Immature natural killer cell (primary cell): ENCODE measurements at places on chromosomes 6 and 20.

DNA sequence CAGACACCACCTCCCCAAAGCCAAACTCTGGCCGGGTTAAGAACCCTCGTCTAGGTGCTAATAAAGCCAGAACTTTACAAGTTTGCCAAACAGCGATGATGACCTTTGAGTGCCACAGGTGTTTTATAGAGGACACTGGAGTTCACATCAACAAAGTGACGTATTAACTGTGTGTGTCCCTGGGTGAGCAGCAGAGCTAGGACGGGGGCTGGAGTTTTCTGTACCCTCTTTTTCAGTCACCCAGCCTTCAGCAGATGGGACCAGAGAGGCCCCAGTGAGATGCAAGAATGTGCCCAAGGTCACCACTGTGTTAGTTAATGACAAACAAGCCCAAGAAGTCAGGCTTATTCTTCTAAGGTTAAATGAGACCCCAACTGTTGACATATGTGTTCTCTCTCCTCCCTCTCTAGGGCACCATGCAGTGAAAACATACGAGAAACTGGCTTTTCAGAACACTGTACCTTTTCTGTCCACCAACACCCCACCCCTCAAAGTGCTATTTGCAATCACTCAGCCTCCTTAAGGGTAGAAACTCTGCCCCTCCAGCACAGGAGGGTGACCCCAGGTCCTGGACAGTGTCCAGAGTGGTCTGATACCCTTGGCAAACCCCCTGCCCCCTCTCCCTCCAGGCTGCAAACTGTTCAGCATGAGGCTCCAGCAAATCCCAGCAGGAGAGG is 5.2 kb downstream of the SDC4 start:
- no peak for DNase-seq

- DNase-seq, result no peak
Observed at GRCh38 chr6:107550241-107550840, 60.4 kb downstream of the SOBP start.

GRCh38 chr20:51204794-51205193 is 181.9 kb upstream of the KCNG1 start:
- DNase-seq, result no peak

GRCh38 chr20:25148181-25148981 is 47.1 kb upstream of the ENTPD6 start:
- DNase-seq, result peak; percentile 25

- DNase-seq, result no peak
Observed at GRCh38 chr6:7903673-7904072, 6.9 kb downstream of the TXNDC5 start.

DNA sequence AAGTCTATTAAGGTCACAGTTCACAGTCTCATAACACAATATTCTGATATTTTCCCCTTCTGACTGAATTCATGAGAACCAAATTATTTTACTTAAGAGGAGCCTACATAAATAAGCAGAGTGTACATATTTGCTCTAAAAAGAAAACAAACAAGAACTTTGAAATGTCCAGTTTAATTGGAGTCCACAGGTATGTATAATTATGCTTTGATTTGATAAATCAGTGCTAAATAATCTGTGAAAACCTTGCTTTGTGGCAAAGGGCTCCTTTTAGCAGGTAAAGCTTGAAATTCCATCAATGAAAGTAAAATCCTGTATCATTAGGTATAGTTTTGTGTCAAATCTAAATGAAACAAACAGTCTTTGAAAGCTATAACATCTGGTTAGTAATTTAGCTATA is 69.4 kb downstream of the ADGRB3 start:
- DNase-seq, result no peak

GRCh38 chr6:150751296-150751695 is 114.2 kb upstream of the MTHFD1L start:
- no peak for DNase-seq

DNA sequence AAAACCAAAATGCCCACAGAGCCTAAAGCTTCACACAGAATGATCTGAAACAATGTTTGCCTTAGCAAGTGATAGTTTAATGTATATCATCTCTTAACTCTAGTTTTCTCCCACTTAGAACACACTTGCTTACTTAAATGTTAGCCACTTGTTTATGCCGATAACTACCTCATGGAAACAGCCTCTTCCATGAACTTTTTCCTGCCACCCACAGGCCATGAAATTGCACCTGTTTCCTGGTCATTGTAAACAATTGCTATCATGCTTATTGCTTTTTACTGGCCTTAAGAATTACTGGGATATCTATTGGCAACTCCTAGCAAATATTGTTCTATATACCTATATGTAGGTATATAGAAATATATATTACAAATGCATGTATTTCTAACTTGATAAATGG is 231.1 kb downstream of the HDGFL1 start:
- no peak for DNase-seq

- no peak for DNase-seq
Observed at GRCh38 chr20:32796981-32797451, 22.7 kb upstream of the MAPRE1 start.

DNA sequence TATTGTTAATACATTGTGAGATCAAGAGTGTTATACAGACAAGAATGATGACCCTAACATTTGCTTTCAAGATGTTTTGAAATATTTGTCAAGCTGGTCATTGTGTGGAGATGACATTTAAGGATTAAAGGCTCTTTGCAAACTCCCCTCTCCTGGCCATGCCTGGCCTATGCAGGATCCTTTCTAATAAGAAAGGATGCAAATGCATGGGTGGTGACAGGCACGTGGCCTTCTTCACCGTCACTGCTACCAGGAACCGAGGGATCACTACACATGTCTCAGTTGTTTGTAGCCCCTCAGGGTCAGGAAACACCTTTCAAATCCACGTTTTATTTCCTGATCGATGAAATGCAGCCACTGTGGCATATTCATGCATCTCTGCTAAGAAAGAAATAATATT is 419.7 kb downstream of the PRKN start:
- no peak for DNase-seq

DNA sequence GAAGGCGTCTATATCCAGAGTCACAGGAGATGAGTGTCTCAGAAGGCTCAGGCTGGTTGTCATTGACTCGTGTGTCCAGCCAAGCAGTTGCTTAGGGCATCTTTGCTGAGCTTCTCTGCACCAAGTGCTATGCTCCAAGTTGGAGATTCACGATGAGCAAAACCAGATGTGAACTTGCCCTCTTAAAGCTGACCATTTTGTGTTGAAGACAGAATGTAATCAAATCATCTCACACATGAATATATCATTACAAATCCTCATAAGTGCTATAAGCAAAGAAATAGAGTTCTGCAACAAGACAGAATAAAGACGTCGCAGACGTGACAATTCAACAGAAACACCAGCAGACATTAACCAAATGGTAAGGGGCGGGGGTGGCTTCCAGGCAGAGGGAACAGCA is 103.9 kb downstream of the ALDH8A1 start:
- no peak for DNase-seq

GRCh38 chr6:53041356-53041755 is 23.8 kb upstream of the FBXO9 start:
- DNase-seq, result no peak

DNA sequence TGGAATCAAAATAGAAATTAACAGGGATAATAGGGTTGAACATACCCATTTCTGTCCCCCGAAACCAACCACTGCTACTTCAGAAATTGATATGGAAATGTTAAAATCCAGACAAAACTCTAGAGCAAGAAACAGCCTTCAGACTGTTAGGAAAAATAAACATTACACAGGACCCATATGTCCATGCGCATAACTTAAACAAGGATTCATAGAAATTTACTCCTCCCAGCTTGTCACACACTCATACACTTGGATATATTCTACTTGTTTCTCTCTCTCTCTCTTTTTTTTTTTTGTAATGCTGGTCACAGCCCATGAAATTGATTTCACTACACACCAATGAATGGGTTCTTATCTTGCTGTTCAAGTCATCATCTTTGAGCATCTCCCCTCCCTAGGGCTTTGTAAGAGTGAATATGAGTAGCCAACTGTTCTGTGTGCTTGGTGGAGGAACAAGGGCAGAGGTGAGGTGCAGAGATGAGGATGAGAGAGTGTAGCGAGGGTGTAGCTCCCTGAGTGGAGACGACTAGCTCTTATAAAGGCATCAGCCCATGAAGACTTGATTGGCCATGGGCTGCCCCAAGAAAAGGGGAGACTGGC is 61.8 kb upstream of the MLN start:
- no peak for DNase-seq

DNA sequence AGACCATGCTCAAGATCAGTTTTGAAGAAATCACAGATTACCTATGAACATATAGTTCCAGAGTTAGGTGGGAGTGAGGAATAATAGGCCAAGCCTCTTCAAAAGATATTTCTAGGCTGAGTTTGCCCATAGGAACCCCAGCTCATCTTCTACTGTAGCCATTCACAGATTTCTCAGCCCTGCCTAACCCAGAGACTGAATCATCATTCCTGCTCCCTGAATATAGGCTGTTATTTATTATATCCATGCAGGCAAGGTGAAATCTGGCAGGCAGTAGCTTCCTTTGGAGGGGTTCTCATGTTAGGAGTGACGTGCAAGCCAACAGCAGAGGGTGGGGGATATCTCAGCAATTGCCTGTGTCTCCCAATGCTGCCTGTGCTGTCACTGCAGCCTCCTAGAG is 25.6 kb upstream of the ADGRF4 start:
- no peak for DNase-seq

DNA sequence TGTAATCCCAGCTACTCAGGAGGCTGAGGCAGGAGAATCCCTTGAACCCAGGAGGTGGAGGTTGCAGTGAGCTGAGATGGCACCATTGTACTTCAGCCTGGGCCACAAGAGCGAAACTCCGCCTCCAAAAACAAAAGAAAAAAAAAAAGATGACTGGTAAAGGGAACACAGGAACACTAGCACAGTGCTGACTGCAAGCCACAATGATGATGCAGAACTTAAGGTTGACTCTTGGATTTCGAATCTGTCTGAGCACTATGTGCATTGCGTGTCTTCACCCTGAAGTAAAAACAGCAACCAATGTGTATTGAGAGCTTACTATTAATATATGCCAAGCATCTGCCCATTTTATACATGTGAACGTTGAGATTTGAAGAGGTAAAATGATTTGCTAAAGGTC is 27.6 kb upstream of the LIN28B start:
- DNase-seq, result no peak

DNA sequence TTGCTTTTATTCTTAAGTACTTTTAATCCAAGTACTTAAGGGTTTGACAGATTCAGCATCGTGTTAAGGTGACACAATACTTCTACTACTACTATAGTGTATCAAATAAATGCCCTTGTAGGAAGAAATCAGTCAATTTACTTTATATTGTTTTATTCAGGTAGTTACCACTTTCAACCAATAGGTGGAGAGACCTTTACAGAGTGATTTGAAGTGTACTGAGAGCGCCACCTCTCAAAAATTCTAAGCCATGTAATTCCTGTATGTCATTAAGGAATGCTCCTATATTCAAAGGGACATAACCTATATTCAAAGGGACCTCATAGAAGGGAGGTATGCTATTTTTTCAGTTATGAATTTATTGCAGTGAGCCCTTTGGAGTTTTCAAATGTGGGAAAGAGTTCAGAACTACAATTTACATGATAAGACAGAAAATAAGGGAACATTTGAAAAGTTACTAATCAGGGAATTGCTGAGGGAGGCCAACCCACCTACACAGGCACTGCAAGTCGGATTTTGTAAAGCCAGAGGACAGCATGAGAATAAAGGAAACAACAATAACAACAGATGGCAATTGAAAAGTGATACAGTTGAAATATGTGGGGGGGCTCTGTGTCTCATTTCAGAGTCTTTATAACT is 955.6 kb downstream of the TBC1D32 start:
- no peak for DNase-seq

DNA sequence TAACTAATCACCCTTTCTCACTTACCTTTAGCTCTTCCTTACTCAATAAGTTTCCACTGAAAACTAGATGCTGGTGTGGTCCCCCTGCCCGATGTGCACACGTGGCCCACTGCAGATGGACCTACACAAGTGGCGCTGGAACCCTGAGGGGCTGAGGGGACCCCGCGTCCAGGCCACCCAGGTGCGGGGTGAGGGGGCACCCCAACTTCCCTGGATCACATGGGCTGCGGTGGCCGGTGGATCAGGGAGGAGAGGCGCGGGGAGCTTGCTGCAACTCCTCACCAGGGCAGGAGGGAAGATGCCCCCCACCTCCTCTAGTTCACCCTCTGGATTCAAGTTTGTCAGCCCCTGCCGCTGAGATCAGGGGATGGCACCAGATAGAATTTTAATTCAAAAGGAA is 12.5 kb upstream of the HLA-DOA start:
- DNase-seq, result no peak

DNA sequence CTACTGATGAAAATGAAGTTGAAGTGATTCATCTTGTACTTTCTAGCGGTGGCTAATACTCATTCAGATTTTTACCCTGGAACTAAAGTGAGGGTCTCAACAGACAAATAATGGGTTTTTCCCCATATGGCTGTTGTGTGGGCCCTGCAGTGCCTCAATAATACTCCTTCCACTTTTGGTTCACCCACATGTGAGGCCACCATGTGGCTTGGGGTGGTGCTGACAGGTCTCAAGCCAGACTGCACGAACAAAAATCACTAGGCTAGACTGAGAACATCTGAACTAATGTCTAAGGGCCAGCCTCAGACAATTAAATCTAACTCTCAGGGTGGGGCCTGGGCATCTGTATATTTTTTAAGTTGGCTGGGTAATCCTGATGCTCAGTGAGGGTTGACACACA is 7.9 kb upstream of the COL12A1 start:
- no peak for DNase-seq

DNA sequence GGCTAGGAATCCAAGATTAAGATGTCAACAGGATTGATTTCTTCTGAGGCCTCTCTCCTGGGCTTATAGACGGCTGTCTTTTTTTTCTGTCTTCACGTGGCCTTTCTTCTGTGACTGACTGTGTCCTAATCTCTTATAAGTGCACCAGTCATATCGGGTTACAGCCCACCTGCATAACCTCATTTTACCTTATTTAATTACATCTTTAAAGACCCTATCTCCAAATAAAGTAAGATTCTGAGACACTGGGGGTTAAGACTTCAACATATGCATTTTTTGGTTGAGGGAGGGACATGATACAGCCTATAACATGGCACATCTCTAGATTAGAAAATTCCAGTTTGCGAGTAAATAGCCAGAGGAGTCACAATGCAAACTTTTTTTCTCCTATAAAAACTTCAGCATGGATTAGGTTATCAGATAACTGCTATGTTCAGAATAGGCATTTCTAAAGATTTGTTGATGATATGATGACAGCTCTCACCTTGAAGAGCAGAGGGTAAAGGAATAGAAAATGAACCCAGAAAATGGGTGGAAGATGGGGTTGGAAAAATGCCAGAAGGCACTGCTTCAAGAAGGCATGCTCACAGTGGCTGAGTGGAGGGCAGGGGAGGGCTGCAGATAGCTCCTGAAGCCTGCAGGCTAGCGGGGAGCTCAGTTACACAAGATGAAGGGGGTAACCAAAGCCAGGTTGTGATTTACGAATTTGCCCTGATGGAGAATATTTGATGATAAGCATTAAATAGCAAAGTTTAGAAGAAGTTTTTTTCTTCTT is 8.7 kb upstream of the PDE7B start:
- no peak for DNase-seq

GRCh38 chr6:147639279-147639678 is 130.8 kb downstream of the SAMD5 start:
- no peak for DNase-seq
